Panc1 (cell line): ENCODE measurements at places on chromosomes 3 and 15.

DNA sequence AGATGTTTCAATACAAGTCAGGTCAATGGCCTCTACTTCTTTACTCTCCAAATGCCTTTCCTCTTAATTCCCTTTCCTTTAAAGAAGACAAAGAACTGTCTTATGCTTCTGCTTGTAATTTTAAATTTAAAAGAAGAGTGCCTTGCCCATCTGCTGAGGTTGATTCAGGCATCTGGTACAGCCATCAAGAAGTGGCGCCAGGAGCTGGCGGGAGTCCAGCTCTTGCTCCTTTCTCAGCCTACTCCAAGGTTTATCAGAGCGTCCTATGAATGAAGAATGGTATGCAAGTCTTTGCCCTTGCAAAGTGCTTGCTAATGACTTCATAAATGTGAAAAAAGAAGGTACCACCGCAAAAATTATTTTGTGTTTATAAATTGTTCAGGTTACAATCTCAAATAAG lies 294.6 kb upstream of the TGFBR2 start:
- no peak for DNase-seq

GRCh38 chr15:70615435-70616310 lies 147.7 kb downstream of the UACA start:
- no peak for DNase-seq

DNA sequence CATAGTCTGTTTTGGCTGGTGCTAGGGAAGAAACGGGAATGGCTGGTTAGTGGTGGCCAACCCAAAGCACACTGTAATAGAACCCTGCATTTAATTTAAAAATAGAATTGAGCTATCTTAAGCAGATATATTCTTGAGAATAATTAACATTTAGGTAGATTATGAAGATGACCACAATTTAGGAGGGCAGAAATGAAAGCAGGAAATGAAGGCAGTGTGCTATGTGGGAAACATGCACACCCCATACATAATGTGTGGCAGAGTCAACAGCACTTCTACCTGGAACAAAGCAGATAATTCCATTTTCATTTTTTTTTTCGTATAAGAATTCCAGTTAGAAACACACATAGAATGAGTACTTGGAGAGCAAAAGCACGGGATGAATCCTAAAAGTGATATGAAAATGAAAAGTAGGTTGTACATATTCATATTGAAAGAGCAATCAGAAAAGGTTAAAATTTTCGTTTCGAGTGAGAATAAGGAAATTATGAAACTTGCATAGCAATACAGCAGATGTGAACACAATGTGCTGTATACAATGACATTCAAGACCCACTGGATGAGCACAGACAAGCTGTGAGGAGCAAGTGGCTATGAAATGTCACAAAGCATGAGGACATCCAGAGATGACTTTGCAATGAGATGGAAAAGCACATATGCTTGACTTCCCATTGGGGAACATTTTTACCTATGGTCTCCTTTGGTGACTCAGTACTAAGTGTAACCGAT lies 102.6 kb downstream of the TFG start:
- DNase-seq: no peak

- DNase-seq: no peak
Observed at GRCh38 chr15:43920815-43921214, 94.0 kb downstream of the WDR76 start.

DNA sequence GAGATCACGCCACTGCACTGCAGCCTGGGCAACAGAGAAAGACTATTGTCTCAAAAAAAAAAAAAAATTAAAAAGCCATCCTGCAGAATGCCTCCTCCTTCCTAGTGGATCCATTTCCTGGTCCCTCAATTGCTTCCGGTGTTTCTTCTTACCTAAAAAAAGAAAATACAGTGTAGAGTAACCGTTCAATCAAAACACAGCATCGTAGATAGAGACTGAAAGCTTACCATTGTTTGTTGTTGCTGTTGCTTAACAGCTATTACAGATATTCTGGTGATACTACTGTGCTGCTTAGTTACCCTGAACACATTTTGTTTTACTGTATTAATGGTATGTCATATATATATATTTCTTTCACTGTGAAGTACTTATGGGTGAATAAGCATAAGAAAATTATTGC lies 105.5 kb upstream of the LRRFIP2 start:
- no peak for DNase-seq

GRCh38 chr15:78072080-78072892 lies 5.2 kb downstream of the TBC1D2B start:
- no peak for DNase-seq

GRCh38 chr15:32998182-32998581 lies 196.3 kb downstream of the FMN1 start:
- DNase-seq: no peak

DNA sequence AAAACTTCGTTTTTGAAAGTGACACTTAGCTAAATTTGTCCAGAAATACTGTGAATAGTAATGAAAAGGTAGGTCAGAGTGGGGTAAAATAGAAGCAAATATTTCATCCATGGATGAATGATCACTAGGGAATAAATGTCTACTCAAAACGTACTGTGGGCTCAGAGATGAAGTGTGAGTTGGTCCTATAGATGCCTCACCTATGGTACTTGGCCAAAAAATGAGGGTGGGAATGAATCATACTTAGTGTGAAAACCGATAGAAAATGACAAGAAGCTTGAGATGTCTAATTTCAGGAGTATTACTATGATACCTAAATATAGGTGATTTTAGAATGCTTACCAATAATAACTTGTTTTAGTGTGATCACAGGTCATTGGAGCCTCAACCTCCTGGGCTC lies 155.9 kb downstream of the GMNC start:
- DNase-seq: no peak

GRCh38 chr15:22806664-22807063 lies 20.2 kb downstream of the NIPA1 start:
- no peak for DNase-seq

DNA sequence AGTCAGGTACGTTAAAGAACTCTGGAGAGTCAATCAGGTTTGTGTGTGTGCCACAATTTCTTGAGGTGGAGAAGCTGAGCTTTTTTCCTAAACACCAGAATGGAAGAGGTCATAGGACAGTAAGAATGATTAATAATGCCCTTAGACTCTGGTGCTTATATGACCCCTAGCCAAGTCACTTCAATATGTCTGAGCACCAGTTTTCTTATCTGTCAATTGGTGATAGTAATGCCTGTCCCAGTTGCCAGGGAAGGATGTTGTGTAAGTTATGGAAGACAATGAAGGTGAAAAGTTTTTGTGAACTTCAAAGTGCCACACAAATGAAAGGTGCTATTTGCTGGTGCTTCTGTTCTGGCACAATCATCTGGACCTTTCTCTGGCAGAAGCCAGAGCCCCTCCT lies 22.2 kb upstream of the DLG1 start:
- DNase-seq: no peak

GRCh38 chr3:56724676-56725075 lies 41.6 kb upstream of the TASOR start:
- no peak for DNase-seq

GRCh38 chr3:16417945-16418739 lies 95.4 kb downstream of the RFTN1 start:
- no peak for DNase-seq

DNA sequence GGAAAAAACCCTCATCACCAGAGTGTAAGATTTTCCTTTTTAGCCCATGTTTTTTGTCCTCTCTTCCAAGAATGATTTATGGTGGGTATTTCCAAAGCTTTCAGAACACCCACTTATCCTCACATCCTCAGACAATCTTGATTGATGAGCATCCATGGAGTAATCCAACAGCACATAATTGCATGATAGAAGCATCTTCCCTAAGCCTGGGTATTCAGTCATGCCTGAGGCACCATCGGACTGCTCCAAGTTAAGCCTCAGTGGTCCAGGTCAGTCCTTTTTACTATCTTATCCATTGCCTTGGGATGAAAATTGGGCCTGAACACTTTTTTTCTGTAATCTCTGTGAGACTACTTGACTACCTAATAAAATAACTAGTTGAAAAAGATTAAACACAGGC lies 676.0 kb upstream of the SEMA6D start:
- DNase-seq: no peak

DNA sequence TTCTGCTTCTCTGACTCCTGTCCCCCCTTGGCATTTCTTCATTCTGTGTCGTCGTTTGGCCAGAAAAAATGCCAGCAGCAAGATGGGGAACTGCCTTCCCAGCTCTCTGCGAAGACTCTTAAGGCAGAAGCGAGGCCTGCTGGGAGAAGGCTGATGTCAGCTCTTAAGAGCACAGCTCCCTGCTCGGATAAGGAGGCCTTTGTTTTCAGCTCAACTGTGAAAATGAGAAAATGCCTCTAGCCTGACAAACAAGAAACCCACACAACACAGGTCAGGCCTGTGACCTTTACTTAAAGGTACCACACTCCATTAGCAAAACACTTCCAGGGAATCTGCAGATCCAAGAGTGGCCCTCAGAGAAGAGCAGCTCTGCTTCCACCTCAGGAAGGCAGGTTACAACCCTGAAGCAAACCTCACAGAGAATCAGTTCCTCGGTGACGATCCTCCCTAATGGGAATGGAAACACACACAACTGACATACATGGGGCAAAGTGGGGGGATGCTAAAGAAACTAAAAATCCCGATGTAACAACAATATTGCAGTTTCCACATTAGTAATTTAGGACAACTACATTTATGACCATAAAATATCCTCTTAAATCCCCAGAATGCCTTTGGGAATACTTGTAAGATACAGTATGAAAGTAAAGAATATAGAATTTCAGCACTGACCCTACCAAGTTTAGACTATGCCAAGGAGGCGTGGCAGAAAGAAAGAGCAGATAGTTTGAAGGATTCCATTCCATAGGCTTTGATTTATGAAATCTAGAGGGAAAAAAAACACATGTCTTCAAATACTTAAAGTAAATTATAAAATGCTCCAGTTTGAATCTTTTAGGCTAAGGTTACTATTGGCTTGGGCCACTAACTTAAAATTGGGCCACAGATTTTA lies 52.1 kb downstream of the VGLL4 start:
- DNase-seq: no peak

GRCh38 chr15:80825361-80826030 lies 46.3 kb downstream of the CEMIP start:
- DNase-seq: no peak

- DNase-seq: no peak
Observed at GRCh38 chr3:113695431-113695785, 1.0 kb downstream of the USF3 start.

- DNase-seq: no peak
Observed at GRCh38 chr15:36161771-36162212, 417.6 kb upstream of the CDIN1 start.

GRCh38 chr15:58628206-58628947 lies 121.1 kb downstream of the ADAM10 start:
- DNase-seq: no peak

DNA sequence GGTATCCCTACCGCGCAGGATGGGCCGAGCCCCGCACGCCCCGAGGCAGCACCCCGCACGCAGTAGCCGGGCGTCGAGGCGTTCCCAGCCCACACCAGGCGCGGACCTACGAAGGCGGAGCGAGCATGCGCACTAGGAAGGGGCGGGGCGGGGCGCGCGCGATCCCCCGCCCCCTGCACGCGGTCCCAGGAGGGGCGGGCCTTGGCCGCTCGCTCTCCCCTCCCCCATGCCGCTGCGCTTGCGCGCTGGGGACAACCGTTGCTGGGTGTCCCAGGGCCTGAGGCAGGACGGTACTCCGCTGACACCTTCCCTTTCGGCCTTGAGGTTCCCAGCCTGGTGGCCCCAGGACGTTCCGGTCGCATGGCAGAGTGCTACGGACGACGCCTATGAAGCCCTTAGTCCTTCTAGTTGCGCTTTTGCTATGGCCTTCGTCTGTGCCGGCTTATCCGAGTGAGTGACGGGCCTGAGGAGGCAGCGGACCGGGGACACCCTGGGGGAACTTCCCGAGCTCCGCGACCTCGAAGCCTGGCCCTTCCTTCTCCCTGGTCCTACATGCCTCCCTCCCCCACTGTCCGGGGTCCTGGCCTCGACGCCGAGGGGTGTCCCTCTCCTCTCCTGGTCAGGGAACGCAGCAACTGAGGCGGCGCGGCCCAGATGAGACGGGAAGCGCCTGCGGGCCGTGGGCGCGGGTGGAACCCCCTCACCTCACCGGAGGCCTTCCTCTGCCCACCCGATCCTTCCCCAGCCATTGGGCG lies at the start of gene SPESP1:
SPESP1 (plus strand) TSS at position 258 of the 755 bp plus-strand sequence; CDS start at position 387, 129 bp downstream.
- DNase-seq: no peak

DNA sequence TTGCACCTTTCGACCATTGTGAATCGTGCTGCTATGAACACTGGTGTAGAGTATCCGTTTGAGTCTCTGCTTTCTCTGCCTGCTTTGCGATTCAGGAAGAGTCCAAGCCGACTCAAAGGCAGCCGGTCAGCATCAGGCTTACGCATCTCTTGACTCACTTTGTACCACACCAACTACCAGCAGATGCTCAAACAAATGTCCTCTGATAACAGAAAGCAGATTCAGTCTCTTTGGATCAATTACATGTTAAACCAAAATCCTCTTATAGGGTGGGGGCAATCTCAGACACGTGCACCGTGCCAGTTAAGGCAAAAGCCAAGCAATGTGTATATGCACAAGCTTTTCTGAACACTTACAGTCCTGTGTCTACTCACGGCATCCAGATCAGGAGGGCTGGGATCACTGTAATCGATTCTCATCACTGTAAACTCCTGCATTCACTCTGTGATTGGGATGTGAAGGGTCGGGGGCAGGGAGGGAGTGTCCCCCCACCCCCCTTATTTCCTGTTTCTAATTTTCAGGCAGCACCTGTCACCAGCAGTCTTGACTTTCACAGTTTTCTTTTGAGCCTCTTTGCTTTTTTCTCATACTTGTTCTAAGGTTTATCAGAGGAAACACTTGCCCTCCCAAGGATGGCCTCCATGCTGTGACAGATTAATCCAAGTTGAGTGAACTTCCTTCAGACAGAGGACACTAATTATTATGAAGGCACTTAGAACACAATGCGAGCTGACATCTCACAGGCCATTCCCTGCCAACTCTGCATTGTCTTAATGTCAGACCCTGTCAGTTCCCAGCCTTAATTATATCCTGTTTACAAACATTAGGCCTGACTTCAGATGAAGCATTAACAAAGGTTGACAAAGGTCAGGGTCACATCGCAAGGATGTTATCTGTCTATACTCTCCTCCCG lies 153.5 kb downstream of the MECOM start:
- DNase-seq: no peak

- no peak for DNase-seq
Observed at GRCh38 chr3:193842029-193842798, 249.2 kb downstream of the OPA1 start.

DNA sequence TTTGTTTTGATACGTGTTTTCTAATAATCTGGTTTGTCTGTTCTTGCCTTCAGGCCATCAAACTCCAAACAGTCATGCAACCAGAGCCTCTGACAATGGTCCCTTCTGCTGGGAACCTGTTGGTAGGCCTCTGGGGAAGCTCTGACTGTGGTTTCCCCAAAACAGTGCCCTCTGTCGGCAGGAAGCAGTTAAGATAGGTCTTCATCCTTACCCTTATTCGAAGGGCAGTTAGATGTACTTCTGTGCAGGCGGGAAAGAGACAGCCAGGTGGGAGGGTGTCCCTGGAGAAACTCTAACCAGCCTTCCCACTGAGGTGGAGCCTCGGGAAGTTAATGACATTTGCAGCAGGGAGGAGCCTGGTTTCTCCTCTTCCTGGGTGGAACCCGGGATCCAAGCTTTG lies 81.6 kb upstream of the CHMP2B start:
- DNase-seq: no peak

- peak; percentile 24 for DNase-seq
Observed at GRCh38 chr3:81581966-81582599, 179.4 kb downstream of the GBE1 start.

GRCh38 chr15:60682615-60683014 lies 203.7 kb upstream of the ICE2 start:
- DNase-seq: no peak
